Muscle of leg (tissue), 16 donors: ENCODE measurements at places on chromosomes 13 and 19. TPM values are rescaled to one million over a fixed set of nuclear protein-coding genes. Genes with fewer than 3 reads are reported as not detected.

- DNase-seq: peak; percentile 17
These were observed 1.2 kb downstream of the MED26 start for GRCh38 chr19:16626796-16627192.

GRCh38 chr19:39641773-39642172, 13.9 kb upstream of the LGALS16 start:
- DNase-seq: no peak

GRCh38 chr19:5519076-5519475, 48.7 kb downstream of the TINCR start:
- DNase-seq: no peak

GRCh38 chr13:41150058-41150457, 17.5 kb upstream of the KBTBD6 start:
- no peak for DNase-seq

DNA sequence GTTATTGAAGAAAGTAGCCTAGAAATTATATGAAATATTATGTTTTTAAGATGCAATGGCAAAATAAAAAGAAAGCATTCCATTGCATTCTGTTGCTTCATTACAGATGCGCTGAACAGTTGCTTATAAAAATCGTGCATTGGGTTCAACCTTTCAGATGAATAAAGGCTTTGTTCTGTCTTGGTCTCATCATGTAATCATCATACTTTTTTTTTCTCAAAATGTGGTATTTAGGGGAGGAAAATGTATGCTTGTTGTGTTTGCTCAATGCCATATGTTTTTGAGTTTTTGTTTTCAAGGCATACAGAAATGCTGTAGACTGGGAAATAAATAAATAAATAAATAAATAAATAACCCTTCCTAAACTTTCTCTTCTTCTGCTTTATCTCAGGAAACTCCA, 1.1 kb upstream of the MBNL2 start:
- no peak for DNase-seq

DNA sequence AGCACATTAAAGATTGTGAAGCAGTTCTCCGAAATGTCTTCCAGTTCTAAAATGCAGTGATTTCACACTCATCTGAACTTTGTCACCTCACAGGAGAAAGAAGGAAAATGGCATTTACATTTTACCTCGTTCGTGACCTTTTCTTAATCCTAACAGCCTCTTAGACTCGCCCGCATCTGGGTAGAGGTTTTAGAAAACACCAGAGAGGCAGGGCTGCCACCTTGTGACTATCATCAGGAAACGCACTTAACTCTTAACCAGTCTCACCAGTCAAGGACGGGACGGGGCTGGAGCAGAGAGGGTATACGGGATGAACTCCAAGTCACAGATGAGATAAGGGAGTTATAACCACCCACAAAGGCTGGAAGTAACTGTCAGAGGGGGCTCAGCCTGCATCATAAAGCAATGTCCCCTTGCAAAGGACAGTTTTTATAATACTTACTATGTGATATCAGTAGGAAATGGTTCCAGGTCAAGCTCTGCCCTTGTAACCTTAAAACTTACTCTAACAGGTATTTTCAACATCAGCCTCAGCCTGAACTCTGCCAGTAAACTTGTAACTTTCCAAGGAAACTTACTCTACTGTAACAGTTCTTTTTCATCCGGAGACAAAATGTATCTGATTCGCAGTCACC, 8.6 kb upstream of the CEACAM6 start:
- peak; percentile 5 for DNase-seq

DNA sequence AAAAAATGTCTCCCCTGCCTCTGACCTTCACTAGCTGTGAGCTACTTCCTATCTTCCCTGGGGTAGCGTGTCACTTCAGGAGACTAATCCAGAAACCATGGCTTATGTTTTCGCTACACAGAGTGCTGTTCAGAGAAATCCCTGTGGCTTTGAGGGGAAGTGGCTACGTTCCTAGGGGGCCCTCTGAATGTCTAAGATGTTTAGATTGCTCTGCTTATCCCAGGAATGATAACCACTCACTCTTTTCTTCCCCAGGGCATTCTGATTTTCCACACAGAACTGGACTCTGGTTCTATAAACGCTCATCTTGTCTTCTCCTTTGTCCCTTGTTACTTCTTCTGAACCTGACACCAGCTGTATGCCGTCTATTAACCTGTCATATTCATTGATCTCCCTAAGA, 572.5 kb downstream of the OLFM4 start:
- peak; percentile 3 for DNase-seq

GRCh38 chr19:7877249-7877836, 3.2 kb upstream of the PRR36 start:
- DNase-seq: no peak

DNA sequence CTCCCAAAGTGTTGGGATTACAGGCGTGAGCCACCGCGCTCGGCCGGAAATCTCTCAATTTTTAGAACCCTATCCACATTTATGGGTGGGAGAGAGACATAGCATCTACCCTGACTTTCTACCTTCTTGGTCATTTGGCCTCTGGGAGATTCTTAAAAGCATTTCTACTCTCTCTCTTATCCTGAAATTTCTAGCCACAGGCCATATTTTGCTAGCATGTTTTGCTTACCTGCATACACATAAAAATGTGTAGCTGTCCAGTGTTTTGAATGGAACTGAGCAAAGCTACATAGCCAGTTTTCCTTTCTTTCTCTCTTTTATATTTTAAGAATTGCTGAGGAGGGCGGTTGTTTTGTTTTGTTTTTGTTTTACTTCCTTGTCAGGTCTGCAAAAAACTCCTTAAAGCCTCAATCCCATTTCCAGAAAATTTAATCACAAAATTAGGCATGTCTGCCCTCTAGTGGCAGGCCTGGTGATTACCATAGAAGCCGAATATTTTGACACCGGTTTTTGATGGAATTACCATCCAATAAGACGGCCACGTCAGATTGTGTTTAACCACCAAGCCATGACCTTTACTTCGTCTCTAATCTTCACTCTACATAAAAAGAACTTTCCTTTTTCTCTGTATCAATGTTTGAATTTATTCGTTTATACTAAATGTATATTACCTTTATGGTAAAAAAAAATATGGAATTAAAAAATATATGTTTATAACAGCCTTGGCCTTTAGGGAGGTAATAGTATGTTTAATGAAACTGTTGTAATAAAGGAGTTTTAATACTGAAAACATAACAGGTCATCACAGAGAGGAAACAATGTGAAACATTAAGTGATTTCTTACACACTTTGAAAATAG, 34.4 kb upstream of the OXGR1 start:
- DNase-seq: peak; percentile 76

- peak; percentile 94 for DNase-seq
These were observed 9.1 kb downstream of the ARID3A start for GRCh38 chr19:934865-935479.

- no peak for DNase-seq
These were observed 37.0 kb upstream of the PCDH9 start for GRCh38 chr13:67267136-67267535.

DNA sequence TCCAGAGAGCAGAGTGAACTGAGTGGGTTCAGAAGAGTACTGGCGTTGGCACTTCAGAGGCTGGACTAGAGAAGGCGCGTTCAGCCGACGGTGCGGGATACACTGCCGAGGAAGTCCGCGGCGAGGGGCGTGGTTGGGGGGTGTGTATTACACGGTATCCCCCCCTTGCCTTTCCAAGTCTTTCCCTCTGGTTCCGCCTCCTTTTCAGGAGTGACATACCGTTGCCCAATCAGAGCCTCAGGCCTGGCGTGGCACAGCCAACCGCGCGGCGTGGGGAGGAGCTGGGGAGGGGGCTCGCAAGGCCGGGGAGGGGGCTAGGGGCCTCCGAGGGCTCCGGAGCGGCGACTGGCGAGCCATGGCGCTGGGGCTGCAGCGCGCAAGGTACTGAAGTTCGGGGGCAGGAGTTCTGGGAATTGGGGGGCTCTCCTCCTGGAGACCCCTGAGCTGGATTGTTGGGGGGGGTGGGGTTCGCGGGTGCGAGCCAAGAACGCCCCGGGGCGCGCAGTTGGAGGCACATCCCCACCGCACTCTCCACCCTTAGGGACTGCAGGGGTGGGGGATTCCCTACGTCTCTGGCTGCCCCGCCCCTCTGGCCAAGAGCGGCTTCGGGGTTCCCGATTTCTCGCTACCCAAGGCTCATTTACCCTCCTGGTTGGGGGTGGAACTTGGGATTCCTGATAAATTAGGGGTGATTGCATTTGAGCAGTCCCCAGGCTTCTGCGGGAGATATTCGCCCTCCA, at the start of gene HIF3A:
TSS of gene HIF3A (plus strand) at position 321 of the 740 bp plus-strand sequence. CDS start at position 356, 35 bp downstream.
- DNase-seq: peak; percentile 96

GRCh38 chr13:54301085-54301484, 1272.5 kb downstream of the OLFM4 start:
- no peak for DNase-seq

DNA sequence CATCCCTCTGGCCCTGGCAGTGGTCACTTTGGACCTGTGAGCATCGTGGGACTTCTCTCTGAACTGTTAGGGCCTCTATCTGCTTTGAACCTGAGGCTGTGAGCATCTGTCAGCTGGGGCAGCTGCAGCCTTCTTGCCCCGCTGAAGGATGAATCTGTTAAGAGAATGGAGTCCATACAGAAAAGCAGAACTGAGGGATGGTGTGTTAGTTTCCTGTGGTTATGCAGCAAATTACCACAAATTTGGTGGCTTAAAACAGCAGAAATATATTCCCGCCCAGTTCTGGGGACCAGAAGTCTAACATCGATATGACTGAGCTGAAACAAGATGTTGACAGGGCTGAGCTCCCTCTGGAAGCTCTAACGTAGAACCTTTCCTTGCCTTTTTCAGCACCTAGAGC, 1.6 kb upstream of the ZNF497 start:
- no peak for DNase-seq

DNA sequence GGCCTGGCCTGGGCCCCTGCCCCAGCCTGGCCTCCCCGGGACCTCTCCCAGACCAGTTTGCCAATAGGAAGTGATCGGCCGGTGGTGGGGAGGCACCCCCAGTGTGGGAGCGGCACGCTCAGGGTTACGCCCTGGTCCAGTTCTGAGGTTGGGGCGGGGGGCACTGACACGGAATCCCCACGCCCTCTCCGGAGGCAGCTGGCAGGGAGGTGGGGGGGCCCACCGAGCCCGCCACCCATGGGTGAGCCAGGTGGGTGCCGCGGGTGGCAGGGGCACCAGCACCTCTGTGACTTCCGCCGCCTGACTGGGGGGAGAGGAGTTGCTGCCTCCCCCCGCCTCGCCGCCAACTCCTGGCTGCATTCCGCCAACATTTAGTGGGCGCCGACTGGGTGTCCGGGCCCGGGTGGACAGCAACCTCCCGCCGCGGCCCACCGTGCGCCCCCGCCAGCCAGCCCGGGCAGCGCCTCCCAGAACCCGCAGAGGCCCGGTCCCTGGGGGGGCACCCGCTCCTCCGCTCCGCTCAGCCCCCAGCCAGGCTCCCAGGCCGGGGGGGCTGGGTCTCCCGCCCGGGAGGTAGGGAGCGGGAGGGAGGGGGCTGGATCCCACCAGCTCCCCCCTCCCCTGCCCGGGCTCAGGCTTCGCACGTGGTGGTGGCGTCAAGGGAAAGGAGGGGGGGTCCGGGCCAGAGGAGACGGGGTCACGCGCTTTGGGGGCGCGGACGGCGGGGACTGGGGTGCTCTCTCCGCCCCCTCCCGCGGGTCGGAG, 2.0 kb downstream of the ZBTB7A start:
- peak; percentile 76 for DNase-seq

DNA sequence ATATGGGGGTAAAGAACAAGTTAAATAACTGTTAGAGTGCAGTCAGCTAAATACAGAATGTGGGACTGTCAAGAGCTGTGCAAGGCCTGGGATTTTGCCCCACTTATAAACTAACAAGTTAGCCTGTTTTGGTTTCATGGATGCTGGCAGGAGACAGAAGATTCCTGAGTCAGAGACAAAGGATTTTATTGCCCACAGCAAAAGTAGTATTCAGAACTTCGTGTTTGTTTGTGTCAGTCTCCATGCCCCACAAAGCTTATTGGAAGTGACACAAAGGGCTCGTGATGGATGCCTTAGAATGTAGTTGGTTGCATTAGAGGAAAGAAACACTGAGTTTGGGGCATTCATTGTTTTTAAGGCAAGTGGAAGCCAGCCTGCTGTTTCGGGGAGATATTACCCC, 22.2 kb upstream of the SPRYD7 start:
- DNase-seq: no peak

GRCh38 chr19:29084266-29084665, 128.7 kb downstream of the UQCRFS1 start:
- no peak for DNase-seq

GRCh38 chr13:97125810-97126738, 96.1 kb upstream of the MBNL2 start:
- peak; percentile 38 for DNase-seq

- DNase-seq: peak; percentile 14
These were observed 62.0 kb downstream of the ABCC4 start for GRCh38 chr13:95239283-95239682.

- DNase-seq: peak; percentile 61
These were observed 3.3 kb downstream of the CFD start for GRCh38 chr19:862581-863314.

DNA sequence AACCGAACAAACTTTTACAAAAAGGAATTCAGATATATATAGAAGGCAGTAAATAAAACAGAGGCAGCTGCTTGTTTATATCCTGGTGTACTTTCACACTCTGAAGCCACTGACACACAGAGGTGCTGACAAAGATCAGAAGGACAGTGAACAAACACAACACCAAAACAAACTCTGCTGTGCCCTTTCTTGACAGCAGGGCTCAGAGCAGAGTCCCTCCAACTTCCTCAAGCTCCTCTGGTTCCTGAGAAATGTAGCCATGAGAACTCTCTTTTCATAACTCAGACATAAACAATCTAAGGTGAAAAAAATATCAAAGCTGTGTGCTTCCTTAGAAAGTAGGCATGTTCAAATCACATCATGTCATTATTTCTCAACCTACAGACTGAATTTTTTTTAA, 1052.8 kb upstream of the SPRY2 start:
- no peak for DNase-seq

DNA sequence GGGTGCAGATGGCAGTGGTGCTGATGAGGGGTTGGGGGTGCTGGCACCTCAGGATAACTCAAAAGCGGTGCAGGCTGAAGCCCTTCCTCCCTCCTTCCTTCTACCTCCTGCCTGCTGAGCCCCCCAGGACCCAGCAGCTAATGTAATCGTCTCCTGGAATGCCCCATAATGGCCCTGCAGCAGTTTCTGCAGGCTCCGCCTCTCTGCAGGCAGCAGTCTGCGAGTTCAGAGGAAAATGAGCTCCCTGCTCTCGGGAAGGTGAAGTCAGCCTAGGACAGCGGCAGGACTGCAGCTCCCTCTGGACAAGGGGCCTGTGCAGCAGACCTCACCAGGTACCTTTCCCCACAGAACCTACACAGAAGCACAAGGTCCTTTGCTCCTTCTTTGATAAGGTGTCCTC, 130.9 kb downstream of the ZDHHC20 start:
- DNase-seq: no peak

GRCh38 chr13:107097916-107098315, 530.0 kb upstream of the ARGLU1 start:
- no peak for DNase-seq

- DNase-seq: peak; percentile 94
These were observed 982 bp upstream of the DACT3 start for GRCh38 chr19:46661735-46662592.

Gene SIGLECL1
- polyA plus RNA-seq: not detected

Gene ZNF440
- polyA plus RNA-seq: 6.0 TPM

Gene GARIN5B
- polyA plus RNA-seq: not detected

Gene ZNF302
- 50.5 TPM for polyA plus RNA-seq

Gene HIF3A
- 272 TPM for polyA plus RNA-seq

Gene SMAD9
- 14.2 TPM for polyA plus RNA-seq

Gene ZNF44
- polyA plus RNA-seq: 8.3 TPM

Gene MEDAG
- polyA plus RNA-seq: 5.1 TPM

Gene UQCRFS1
- 31.5 TPM for polyA plus RNA-seq

Gene PCDH9
- 2.6 TPM for polyA plus RNA-seq
